NCI-H345 (cell line): ENCODE measurements at places on chromosomes 7 and 10.

DNA sequence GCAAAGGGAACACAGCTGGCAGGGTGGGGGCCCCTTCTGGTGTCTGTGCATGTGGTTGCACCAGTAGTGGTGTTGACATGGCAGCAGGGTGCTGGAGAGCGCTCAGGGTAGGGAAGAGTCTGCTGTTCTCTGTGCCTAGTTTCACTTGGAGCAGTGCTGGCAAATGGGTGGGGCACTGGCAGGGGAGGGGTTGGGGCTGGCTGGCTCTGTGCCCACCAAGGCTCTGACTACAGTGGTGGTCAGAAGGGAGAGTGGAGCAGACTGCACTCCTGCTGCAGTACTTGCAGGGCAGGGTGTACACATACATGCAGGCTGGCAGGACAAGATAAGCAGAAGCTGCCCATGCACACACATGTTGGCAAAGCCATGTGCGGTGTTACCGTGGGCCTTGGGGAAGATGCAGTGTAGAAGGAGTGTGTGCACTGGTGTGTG lies 18.2 kb downstream of the FAM25A start:
- DNase-seq, result no peak

DNA sequence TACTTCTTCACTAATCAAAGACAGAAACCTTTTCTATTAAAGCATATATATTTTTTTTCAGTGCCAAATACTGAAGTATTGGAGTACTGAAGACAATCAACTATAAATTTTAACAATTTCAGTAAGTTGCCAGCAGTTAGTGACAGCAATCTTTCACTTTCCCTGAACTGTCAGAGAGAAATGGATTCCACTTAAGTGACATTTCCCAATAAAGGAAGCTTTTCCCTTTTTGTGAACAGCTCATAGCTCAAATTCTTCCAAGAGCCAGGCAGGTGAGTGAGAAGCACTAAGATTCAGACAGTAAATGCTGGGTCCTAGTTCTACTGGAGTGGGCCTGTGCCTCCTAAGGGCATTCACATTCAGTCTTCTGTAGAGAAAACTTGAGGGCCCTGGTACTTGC lies 142.0 kb downstream of the SRPK2 start:
- DNase-seq, result no peak

DNA sequence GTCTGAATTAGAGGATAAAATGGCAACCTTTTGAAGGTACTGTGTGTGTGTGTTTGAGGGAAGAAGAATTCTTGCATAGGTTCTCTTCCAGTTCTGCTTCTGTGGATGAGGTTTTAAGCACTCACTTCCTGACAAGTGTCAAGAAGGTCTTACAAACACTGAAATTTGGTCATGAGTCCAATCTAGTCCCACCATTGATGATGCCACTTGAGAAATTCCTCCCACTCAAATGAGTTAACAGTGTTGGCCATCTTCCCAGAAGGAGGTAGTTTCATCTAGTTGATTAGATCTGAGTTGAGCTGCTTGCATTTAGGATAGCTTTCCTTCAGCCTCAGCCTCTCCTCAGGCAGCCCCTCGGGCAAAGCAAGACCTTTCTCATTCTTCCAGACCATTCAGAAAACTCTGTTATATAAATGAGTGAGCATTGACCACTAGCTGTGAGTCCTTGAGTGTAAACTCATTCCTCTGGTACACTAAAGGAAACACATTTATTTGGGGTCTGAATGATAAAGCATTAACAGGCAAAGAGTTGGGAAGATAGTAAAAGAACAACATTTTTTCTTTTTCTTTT lies 189.5 kb downstream of the TRIL start:
- no peak for DNase-seq

GRCh38 chr7:16921644-16922257 lies 40.0 kb upstream of the AGR3 start:
- no peak for DNase-seq

DNA sequence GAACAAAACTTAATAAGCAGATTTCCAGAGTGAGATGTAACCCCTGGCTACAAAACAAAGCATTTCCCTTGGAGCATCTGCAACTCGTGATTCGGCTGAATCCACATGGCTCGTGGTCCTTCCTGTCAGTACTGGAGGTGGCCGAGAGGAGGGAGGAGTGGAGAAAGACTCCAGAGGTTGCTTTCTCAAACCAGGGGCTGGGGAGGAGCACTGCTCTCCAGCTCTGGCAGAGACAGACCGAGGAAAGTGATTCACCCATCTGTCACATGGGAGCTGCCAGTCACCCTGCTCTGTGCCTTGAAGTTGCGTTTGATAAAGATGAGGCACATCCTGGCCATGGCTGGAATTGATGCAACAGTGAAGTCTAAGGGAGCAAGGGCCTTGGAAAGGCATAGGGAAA lies 72.7 kb downstream of the COL13A1 start:
- DNase-seq, result no peak

DNA sequence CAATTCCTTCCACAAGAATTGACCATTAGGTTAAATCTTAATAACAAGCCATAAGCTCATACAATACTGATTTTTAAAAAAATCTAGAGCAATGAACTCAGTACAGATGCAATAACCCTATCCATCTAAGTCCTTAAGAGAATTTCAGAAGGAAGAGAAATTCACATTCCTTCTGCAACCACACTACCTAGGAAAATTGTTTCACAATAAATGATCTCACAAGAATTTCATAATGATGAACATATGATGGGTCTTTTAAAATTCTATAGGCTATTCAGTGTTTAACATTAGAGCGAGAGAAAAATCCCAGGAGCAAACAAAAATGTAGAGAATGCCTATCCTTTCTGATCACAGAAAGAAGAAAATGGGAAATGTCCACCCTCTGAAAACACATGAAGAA lies 70.0 kb upstream of the MAGI2 start:
- DNase-seq, result no peak

GRCh38 chr10:76127984-76128589 lies 696.7 kb downstream of the LRMDA start:
- DNase-seq, result no peak

DNA sequence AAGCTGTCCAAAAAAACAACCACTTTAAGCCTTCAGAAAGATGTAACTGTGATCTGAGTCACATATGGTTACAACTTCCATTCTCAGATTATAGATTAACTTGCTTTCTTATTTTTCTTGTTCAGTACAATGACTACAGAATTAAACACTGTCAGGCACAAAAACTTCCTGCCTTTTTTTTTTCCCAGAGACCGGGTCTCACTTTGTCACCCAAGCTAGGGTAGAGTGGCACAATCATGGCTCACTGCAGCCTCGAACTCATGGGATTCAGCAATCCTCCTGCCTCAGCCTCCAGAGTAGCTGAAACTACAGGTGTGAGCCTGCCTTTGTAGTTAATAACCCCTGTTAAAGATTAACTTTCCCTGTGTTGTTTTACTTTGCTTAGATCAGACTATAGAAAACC lies 163.2 kb downstream of the AVL9 start:
- DNase-seq, result no peak

GRCh38 chr7:76294344-76295024 lies 8.0 kb upstream of the HSPB1 start:
- DNase-seq, result peak; percentile 92

- no peak for DNase-seq
Observed at GRCh38 chr10:25888627-25889026, 45.4 kb upstream of the MYO3A start.

DNA sequence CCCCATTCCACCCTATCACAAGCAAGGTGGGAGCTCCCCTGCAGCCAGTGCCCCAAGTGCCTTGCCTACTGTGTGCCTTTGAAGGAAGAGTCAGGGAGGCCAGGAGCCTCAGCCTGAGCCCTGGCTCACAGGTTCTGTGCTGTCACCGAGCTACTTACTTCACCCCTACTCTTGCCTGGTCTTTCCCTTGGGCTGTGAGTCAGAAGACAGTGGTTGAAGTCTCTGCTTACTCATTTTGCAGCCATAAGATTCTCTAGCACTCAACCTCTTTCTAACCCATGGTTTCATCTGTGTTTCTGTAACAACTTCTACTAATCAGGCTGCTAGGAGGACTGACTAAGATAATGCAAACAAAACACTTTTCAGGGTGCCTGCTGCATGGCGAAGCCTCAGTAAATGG lies 114.5 kb downstream of the PLCE1 start:
- no peak for DNase-seq

DNA sequence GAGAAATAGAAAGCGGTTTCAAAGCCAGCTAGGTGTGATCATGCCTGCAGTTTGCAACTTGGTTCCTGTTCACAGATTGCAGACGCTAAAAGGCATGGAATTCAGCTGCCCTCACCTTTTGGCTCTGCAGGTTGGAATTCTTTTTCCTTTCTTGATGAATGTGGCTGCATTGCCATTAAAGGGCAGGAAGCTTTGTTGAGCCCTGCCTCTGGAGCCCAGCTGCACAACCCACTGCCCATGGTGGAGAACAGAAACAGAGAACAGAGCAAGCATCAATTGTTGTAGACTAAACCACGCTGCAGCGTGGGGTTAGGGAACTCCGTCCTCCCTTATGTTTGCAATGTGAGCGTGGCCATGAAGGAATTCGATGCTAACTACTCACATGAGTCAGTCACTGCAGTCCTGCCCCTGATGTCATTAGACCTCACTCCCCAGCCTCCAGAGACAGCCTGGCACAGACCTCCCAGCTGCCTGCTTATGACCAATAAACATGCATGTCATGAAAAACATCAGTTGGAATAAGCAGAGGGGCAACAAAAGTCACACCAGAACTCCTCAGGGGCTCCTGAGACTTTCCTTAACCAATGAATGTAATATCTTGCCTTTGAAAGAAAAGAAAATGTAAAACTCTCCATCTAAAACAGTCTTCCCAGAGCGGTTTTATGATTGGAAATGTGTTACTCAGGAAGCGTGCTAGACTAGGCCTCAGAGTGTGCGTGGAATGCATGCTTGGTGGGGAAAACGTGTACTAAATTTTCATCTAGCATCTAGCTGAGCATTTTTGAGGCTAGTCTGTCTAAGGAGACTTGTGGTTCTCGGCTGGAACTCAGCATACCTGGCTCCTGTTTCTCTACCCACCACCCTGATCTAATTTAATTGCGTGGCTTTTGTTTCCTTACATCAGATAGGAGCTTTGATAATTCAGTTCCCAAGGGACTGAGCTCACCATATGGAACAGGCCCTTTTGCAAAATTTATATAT lies 232.2 kb downstream of the KIAA1217 start:
- no peak for DNase-seq

- DNase-seq, result no peak
Observed at GRCh38 chr7:91156316-91157185, 107.7 kb upstream of the FZD1 start.

DNA sequence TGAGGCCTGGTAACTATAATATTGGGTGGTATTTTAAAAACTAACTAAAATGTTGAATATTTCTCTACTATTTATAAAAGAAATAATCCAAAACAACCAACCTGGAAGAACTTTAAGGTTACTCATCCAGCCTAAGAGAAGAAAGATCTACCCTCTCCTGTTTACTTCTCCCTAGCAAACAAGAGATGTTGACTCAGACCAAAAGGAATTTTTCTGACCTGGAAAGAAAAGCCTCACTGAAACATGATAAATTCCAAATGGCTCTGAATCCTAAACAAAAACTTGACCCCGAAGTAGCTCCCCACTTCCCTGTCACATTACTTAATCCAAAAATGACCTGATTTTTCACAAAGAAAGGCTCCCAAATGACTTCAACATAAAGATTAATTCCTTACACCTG lies 101.2 kb downstream of the PARD3 start:
- DNase-seq, result no peak

GRCh38 chr10:5354068-5354467 lies 10.7 kb upstream of the UCN3 start:
- DNase-seq, result no peak

DNA sequence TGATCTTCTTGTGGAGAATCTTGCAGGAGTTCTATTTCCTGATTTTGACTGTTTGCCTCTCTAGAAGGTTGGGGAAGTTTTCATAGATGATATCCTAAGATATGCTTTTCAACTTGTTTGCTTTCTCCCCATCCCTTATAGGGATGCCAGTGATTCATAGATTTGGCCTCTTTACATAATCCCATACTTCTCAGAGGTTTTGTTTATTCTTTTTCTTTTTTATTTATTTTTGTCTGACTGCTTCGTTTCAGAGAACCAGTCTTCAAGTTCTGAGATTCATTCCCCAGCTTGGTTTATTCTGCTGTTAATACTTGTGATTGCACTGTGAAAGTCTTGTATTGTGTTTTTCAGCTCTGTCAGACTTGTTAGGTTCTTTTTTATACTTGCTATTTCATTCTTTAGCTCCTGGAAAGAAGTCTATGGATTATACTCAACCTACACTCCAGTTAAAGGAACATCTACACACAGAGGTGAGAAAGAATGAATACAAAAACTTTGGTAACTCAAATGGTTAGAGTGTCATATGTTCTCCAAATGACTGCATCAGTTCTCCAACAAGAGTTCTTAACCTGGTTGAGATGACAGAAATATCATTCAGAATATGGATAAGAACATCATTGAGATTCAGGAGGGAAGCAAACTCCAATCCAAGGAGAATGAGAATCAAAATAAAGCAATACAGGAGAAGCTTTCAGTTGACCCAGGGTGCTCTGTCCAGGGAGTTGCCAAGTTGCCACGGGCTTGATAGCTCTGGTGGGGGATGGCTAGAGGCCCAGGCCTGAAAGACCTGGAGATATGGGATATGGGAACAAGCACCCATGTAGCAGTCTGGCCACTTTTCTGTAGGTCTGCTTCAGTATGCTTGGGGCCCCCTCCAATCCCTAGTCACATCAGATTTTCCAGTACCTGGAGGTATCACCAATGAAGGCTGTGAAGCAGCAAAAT lies 150.3 kb downstream of the AHR start:
- DNase-seq, result no peak

- no peak for DNase-seq
Observed at GRCh38 chr7:150914196-150914595, 61.9 kb downstream of the AOC1 start.

- no peak for DNase-seq
Observed at GRCh38 chr10:13054844-13055243, 45.1 kb upstream of the OPTN start.

DNA sequence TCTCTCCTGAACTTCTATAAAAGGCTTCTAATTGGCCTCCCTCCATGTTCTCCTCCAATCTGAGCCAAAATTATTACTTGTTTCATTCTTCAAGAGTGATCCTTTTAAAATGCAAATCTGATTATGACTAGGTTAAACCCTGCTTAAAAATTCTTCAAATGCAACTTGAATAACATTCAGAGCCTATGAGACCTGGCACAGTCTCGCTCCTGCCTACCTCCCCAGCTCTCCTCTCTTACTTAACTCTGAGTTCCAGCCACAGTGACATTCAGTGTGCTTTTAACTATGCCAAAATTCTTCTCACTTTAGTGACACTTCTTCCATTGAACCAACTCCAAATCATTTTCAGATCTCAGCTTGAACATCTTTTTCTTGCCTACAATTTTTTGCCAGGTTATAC lies 68.8 kb downstream of the TMEM168 start:
- no peak for DNase-seq

- DNase-seq, result no peak
Observed at GRCh38 chr7:137967143-137968018, 34.5 kb downstream of the CREB3L2 start.
